ENCODE measurements at places on chromosomes 2 and 18.

DNA sequence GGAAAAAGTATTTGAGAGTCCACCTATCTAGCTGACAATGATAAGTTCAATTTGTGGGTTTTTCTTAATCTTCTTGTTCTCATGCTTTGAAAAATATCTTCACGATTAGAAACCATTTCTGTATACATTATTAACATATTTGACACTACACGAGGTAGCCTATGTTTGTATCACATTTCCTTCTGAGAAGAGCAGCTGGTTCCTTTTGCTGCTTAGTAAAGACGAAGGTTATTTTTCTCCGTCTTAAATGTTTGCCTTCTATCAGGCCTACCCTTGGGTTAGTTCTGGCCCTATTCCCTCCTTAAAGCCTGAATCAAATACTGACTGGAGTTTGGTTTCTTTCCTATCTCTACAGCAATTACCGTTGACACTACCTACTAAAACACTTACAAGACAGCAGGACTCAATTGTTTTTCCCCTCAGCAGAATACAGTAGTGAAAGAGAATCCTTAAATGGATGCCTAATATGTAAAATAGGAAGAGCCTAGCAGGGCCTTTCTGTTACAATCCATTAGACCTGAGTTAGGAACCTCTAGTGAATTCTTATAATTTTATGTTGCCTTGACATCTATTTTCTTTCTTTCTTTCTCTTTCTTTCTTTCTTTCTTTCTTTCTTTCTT lies 790.4 kb downstream of the EPHA4 start:
- DNase-seq = no peak

GRCh38 chr2:190458352-190459107 lies 50.4 kb downstream of the MFSD6 start:
- DNase-seq = no peak

DNA sequence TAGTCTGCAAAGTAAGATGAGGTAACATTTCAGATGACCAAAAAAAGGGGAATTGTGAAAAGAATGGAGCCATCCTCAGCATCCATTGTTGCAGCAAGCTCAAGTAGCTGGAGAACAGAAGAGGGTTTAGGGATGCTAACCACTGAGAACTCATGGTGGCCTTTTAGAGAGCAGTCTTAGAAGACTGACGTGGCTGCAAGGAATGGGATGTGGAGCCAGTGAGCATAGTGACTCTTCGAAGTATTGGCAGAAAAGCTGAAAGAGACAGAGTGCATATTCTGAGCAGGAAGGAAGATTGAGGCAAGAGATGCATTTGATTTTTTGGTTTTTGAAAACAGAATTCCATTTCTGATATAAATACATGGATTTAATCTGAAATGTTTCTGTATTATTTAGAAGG lies 151.2 kb downstream of the UBE2E3 start:
- no peak for DNase-seq

- DNase-seq = peak; percentile 86
Measured at GRCh38 chr2:7377916-7378569, 460.8 kb downstream of the RNF144A start.

DNA sequence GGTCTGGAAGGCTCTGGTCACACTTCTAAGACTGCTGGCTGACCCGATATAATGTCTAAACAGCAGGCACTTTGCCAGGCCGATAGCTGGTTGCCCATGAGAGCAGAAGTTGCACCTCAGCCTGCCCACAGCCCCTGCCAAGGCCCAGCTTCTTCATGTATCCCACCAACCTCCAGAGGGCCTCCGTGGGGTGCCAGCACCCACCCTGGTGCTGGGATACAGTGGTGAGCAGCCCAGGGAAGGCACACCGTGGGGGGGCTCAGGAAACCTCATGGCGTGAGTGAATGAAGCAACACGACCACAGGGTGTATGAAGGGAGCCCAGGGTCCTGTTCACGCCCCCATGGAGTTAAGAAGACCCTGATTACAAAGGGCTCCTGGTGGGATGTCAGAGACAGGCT lies 16.2 kb upstream of the GLI2 start:
- no peak for DNase-seq

DNA sequence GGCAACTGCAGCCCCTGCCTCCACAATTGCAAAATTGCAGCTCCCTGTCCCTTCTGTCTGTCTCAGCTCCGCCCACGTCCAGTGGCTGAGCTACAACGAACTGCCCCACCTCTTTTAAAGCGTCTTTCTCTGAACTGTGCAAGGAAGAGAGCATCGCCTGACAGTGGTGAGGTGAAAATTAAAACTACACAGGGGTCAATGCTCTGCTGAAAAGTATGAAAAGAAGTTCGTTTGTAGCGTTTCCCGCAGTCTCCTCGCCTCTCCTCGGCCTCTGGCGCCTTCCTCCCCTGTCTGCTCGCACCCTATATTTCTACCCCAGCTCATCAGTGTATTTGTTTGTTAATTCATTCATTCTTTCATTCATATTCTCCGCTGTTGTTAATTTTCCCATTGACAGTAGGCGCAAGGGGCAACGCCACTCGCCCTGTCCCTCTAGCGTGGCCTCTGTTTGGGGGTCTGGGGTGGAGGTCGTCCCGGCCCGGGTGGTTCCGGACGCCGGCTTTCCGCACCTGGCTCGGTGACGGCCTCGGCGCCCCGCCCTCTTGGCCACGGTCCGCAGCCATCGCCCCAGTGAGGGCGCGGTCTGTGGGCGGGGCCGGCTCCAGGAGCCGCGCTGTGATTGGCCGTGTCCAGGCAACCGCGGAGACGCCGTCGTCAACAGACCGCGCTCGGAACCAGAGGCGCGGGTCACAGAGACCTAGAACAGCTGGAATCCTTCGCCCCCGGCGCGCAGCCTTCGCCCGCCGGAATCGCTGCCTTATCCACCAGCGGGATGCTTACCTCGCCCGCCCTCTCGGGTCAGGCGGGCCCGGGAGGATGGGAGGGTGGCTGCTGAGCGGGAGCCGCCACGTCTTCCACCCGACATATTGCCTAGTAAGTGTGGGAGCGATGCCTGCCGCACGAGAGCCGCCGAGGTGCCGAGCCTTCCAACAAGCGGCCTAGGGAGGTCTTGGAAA lies at the start of gene VWA3B:
Gene VWA3B (plus strand): TSS at position 677 of the 956 bp plus-strand sequence. CDS start 5,926 bp downstream, outside the sequence.
- DNase-seq = peak; percentile 97

- DNase-seq = peak; percentile 44
Measured at GRCh38 chr2:112630268-112630667, 15.5 kb upstream of the SLC20A1 start.

GRCh38 chr2:46293466-46293865 lies 3.7 kb upstream of the EPAS1 start:
- DNase-seq = no peak

GRCh38 chr18:51195086-51195450 lies 2.4 kb downstream of the MEX3C start:
- DNase-seq = no peak

DNA sequence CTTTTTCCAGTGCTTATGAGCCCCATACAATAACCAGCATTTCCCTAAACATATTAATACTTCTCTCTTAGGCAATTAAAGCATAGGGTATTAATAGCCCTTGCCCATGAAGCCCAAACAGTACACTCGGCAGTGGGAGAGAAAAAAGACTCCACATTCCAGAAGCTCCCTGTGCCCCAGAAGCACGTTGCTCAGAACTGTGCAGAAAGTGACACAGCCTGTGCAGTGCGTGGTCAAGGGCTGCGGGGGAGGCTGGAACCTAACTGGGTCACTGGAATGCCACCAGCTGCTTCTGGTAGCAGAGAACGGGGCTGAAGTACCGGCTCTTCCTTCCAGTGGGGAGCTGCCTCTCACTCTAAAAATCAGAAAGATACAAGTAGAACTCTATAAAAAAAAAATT lies 32.7 kb downstream of the EIPR1 start:
- DNase-seq = no peak

DNA sequence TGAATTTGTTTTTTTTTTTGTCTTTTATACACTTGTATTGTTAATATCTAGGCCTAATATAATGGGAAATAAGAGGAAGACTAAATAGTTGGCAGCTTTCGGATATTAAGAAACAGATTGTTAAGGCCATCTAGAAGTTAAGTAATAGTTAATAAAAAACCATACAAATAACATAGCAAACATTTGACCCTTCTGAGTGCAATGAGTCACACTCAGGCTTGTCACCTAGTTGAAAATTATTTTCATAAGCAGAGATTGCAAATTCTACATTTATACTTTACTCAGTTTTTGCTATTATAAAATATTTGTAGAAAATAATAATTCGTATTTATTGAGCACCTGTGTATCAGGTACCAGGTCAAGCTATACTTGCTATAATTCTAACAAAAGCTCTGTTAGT lies 2.4 kb downstream of the NUP35 start:
- no peak for DNase-seq

DNA sequence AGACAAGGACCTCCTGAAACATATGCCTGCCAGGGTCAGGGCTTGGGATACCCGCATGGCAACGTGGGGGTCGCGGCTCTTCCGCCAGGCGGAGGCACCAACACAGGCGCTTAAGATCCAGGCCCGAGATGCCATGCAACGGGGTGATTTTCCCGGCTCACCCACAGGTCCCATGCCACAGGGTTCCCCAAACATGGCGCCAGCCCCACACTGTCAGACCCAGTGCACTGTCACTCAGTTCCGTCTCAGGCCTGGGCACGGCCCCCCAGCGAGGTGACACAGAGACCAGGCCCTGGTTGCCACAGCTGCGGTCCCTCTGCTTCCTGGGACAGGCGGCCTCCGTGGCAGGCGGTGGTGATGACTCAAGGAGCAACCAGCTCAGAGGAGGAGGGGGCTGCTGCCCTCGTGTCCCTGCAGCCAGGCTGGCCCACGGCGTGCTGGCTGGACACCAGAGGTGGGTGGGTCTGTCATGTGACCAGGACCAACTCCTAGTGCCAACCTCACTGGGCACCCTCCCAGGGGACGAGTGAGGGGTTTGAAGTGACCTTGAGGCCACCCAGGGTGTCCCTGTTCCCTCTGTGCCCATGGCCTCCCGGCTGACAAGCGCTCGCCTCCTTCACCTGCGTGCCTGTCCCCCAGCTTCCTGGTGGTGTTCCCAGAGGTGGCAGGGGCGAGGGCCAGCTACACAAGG lies 4.9 kb downstream of the PDCD1 start:
- no peak for DNase-seq

GRCh38 chr18:4356929-4357328 lies 98.2 kb downstream of the DLGAP1 start:
- DNase-seq = no peak

DNA sequence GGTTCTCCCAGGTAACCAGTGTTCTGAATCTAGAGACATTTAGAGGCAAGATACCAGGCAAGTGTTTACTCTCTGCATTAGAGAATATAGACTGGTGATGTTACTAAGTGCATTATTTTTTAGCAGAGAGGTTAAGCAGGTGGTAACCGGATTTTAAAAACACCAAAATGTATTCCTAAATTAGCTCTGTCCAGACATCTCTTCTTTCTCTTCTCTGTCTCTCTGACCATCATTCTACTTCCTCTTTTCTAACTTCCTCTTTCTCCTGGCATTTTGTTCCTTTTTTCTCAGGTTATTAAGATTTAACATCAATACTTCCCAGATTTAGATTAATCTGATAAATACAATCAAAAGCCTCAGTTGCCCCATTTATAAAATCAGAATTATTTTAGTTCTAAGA lies 31.7 kb upstream of the DYNC1I2 start:
- no peak for DNase-seq

DNA sequence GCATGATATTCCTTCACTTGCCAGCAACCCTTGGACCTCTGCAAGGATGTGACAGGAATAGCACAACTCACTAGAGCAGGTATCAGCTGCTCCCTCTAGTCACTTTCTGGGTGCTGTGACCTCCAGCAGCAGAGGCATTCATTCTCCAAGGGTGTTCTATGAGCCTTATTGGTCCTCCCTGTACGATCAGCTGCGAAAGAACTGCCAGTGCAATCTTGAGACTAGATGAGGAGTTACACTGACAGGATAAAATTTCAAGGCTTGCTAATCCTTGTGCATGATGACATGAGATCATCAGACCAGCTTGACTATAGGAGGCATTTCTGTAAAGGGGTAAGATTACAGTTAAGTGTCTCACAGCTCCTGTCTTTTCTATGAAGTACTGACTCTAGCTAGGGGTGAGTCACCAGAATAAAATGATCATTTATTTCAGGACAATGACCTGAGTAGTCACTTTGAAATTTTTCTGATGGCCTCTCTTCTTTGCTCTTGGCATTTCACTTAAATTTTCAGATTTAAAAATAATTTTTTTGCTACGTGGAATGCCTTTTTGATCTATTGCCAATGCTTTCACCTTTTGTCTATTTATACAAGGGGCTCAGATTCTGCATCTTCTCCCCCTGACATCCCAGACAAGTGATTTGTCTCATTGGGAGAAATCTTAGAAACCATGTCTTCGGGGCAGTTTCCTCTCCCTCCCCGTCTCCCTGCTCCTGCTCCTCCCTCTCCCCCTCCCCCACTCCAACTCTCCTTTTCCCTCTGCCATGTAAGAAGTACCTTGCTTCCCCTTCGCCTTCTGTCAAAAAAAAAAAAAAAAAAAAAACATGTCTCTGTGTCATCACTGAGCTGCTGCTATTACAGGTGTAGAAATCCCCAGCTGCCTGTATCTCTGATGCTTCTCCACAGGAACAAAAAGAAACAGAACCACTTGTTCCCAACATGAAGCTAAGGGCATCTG lies 49.2 kb upstream of the FRZB start:
- DNase-seq = no peak

- no peak for DNase-seq
Measured at GRCh38 chr18:61543518-61543917, 210.3 kb downstream of the CDH20 start.

- peak; percentile 2 for DNase-seq
Measured at GRCh38 chr2:134936691-134937090, 18.1 kb downstream of the CCNT2 start.

GRCh38 chr2:98543214-98543613 lies 65.1 kb downstream of the COA5 start:
- DNase-seq = peak; percentile 75

DNA sequence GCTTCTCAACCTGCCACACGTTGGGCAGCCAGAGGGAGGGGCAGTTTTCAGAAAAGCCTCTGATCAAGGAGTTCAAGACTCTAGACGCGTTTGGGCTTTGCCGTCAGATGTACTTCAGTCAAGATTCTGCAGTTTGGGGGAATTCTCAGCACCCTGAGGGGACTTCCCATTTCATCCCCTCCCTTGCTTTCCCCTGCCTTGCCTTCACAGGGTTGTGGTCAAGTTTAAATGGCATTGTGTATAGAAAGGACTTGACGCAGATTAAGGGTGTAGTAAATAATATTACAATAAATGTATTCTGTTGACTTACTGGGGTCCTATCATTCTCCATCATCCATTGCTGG lies 198.3 kb upstream of the NABP1 start:
- no peak for DNase-seq

- DNase-seq = no peak
Measured at GRCh38 chr2:79223539-79223938, 64.0 kb upstream of the REG3A start.

- DNase-seq = no peak
Measured at GRCh38 chr18:32237049-32237448, 47.2 kb downstream of the MEP1B start.

GRCh38 chr2:196220671-196221070 lies 49.3 kb upstream of the STK17B start:
- DNase-seq = no peak
